ENCODE measurements at places on chromosomes 1 and 21.

- DNase-seq: no peak
Observed at GRCh38 chr1:183148599-183148998, 37.5 kb upstream of the LAMC2 start.

DNA sequence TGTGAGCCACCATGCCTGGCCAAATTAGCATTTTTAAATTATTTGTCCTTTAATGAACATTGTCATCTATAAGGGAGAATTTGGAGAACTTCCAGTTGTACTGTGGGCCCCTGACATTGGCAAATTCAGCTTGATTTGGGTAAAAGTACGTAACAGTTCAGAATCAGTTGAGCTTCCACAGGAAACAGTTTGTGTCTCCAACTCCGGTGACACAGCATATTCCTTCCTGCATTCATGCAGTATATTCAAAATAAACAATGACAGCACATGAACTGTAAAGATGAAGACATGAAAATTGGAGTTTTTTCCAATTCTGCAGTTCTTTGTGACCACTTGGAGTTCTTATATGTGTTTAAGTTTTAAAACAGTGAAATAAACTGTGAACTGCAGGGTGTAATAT is 28.2 kb downstream of the RNF220 start:
- DNase-seq: no peak

GRCh38 chr1:195637539-195637938 is 970.7 kb downstream of the KCNT2 start:
- no peak for DNase-seq

- no peak for DNase-seq
Observed at GRCh38 chr1:74474585-74474984, 37.8 kb downstream of the LRRC53 start.

- DNase-seq: no peak
Observed at GRCh38 chr21:41481191-41481590, 26.8 kb downstream of the TMPRSS2 start.

DNA sequence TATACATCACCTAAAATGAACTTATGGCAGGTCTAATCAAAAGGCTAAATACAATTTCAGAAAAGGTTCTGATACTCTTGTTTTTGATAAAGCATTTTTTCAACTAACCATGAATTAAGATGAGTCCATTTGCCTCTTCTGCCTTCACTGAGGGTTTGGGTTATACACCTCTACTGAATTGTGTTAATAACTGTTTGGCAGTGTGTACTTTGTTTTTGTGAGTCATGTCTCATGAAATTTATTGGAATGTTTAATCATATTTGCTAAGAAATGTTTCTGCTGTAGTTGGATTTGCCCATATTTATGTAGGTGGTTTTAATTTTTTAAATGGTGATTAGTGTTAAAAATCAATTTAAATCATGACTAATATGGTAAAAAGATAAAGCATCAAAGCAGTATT is 190.5 kb downstream of the HS2ST1 start:
- no peak for DNase-seq

DNA sequence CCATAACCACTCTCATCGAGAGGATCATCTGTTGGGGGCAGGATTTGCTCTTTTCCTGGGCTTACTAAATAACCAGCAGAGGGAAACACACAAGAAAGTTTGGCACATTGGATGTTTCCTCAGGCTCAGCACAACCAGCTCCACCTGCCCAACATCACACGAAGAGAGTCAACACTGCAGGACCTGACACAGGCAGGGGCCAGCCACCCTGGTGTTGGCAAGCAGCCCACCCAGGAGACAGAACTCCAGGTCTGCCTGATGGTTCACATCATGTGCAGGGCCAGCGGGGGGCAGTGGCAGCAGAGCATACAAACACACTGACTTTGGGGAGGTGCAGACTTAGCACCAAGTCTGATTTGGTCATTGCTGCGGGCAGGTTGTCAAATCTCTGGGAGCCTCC is 182.3 kb upstream of the GALNT2 start:
- no peak for DNase-seq

- DNase-seq: no peak
Observed at GRCh38 chr1:170157820-170158219, 12.1 kb downstream of the NTMT2 start.

- no peak for DNase-seq
Observed at GRCh38 chr1:247172996-247173395, 1.2 kb upstream of the ZNF124 start.
